Keratinocyte (primary cell): ENCODE measurements at places on chromosomes 12 and 14.

GRCh38 chr14:95667249-95667693, 19.0 kb upstream of the TCL1B start:
- DNase-seq, result no peak
- no peak overlapping the region for H3K4me3 ChIP-seq
- no peaks in the 10 kb centered on the region for H3K4me1 ChIP-seq
- peaks cover 5% of the 10 kb centered on the region for H3K27me3 ChIP-seq

DNA sequence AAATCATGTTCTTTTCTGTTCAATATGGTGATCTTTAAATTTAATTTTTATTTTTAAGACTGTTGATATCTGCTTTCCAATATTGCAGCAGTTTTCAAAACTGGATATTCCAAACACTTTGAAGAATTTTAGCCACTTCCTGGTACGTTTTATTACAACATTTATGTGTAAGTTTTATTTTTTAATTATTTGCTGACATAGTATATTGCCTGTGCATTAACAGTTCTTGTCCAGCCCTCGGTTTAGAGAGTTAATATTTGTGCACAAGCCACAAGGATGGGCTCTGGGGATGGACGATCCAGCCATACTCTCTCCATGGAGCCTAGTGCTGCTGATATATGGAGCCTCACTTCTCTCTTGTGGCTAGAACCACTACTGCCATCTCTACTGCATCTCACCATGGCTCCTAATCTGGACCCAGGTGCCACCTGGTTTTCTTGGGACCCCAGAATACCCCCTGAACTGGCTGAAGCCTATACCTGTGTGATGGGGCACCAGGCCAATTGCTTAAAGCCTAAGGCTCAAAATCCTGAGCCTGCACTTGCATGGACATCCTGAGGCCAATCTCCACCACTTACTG, 262.5 kb downstream of the RASSF9 start:
- no peak overlapping the region for H3K4me3 ChIP-seq
- peaks cover 11% of the 10 kb centered on the region for H3K4me1 ChIP-seq
- no peaks in the 10 kb centered on the region for H3K36me3 ChIP-seq
- no peaks in the 10 kb centered on the region for H3K27me3 ChIP-seq
- no peak for DNase-seq

- peak overlapping the region; percentile 46 for H3K4me3 ChIP-seq
- H3K27ac ChIP-seq, result peak overlapping the region; percentile 20
- DNase-seq, result no peak
- H3K27me3 ChIP-seq, result no peaks in the 10 kb centered on the region
- H3K36me3 ChIP-seq, result no peaks in the 10 kb centered on the region
Measured at GRCh38 chr14:106843951-106844483, 1317.6 kb downstream of the TMEM121 start.

GRCh38 chr14:95467232-95467631, 49.2 kb downstream of the SYNE3 start:
- H3K4me1 ChIP-seq, result no peaks in the 10 kb centered on the region
- DNase-seq, result no peak
- H3K36me3 ChIP-seq, result no peaks in the 10 kb centered on the region
- H3K4me3 ChIP-seq, result no peak overlapping the region
- no peaks in the 10 kb centered on the region for H3K27me3 ChIP-seq

DNA sequence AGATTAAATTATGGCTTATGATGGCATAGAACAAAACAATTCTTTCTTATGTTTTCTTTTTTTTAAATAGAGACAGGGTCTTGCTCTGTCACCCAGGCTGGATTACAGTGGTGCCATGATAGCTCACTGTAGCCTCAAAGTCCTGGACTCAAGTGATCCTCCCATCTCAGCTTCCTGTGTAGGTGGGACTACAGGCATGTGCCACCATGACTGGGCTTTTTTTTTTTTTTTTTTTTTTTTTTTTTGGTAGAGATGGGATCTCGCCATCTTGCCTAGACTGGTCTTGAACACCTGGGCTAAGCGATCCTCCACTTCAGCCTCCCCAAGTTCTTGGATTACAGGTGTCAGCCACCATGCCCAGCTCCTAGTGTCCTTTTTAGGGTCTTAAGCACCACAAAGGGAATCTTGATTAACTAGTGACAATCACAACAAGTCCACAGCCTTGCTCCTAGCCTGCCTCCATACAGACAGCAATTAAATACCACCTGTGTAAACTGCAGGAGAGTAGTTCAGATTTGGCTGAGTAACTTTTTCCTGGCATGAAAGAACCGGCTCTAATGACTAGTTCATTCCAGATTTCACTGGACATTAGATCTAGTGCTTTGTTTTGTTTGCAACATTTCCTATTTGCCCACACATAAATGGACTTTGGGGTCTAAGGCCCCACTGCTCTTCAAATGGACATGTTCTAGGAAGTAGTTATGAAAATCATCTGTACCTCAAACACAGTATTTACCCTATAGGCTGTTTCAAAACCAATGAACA, 61.6 kb downstream of the SH2B3 start:
- no peaks in the 10 kb centered on the region for H3K4me1 ChIP-seq
- no peaks in the 10 kb centered on the region for H3K27me3 ChIP-seq
- DNase-seq, result no peak
- H3K36me3 ChIP-seq, result peaks cover 8% of the 10 kb centered on the region
- H3K4me3 ChIP-seq, result no peak overlapping the region
- H3K27ac ChIP-seq, result no peak overlapping the region
